Stimulated activated CD4-positive, alpha-beta T cell treated with anti-CD3 and anti-CD28 coated beads, Interleukin-2, amount 100 ng/mL, for 24 hours (primary cell): ENCODE measurements at places on chromosomes 1 and 21.
A peak's percentile ranks its signal among the peaks of the same experiment; 100 is the strongest.

DNA sequence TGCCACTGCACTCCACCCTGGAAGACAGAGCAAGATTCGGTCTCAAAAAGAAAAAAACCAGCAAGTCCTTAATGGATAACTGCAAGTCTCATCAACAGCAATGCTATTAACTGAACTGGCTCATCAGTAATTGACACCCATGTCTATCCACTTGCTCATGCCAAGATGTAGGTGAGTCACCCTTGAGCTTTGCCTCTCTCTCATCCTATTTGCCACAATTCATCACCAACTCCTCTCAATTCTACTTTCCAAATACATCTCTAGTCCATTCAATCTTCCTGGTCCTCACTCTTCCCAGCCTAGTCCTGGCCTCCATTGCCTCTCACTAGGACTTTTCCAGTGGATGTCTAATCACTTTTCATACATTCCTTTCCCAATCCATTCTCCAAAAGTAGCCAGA, 103.7 kb upstream of the PRMT6 start:
- DNase-seq = no peak

- no peak for DNase-seq
These were observed 17.1 kb downstream of the ARHGEF16 start for GRCh38 chr1:3471356-3472087.

GRCh38 chr1:211336161-211336560, 9.5 kb downstream of the TRAF5 start:
- no peak for DNase-seq

DNA sequence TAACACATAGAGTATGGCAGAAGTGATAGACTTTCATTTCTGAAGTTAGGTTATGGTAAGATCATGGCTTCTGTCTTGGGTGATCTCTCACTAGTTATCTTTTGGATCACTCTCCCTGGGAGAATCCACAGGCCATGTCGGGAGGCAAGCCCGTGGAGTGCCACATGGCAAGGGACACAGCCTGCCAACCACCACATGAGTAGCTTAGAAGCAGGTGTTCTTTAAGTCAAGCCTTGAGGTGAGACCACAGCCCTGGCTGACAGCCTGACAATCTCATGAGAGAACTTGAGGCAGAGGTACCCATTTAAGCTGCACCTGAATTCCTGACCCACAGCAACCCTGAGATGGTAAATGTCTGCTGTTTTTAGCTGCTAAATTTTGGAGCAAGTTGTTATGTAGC, 130.4 kb downstream of the KCNN3 start:
- no peak for DNase-seq

GRCh38 chr1:247096112-247096511, 8.0 kb downstream of the ZNF669 start:
- DNase-seq = no peak

GRCh38 chr1:169859001-169859400, 34.7 kb downstream of the SCYL3 start:
- DNase-seq = no peak

- DNase-seq = no peak
These were observed 570.2 kb downstream of the DPYD start for GRCh38 chr1:97350662-97351061.

DNA sequence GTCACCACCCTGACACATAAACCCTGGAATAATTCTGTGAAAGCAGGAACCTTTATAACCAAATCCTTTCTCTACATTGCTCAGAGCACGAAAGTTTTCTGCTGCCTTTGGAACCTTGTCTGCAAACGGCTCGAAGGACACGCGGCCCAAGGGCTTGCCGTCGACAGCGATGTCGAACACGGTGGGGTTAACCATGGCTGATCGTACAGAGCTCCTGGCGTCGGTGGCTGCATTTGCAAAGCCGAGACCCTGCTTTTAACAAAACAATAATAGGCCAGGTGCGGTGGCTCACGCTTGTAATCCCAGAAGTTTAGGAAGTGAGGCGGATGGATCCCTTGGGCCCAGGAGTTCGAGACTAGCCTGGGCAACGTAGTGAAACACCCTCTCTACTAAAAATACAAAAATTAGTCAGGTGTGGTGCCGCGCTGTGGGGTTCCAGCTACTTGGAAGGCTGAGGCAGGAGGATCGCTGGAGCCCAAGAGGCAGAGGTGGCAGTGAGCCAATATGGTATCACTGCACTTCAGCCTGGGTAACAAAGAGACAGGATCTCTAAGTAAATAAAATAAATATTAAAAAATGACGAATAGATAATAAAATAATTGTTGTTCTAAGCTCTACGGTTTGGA, 2.2 kb upstream of the EIF2B3 start:
- DNase-seq = no peak

DNA sequence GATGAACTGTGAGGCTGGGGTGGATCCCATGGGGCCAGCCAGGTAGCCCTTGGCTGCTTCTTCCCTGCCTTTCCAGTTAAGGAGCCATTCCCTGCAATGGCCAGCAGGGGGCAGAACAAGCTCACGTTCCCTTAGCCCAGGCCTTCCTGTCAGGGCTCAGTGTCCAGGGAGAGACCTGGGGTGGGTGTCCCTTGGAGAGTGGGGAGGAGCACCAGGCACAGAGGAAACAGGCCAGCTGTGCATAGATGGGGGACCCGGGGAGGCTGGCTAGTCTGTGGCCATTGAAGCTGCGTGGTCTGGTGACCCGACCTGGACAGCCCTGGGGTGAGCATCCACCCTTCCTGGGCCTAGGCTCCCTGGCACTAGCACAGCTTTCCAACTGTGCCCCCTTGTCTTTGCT, 13.2 kb upstream of the EPS8L3 start:
- DNase-seq = peak; percentile 81

DNA sequence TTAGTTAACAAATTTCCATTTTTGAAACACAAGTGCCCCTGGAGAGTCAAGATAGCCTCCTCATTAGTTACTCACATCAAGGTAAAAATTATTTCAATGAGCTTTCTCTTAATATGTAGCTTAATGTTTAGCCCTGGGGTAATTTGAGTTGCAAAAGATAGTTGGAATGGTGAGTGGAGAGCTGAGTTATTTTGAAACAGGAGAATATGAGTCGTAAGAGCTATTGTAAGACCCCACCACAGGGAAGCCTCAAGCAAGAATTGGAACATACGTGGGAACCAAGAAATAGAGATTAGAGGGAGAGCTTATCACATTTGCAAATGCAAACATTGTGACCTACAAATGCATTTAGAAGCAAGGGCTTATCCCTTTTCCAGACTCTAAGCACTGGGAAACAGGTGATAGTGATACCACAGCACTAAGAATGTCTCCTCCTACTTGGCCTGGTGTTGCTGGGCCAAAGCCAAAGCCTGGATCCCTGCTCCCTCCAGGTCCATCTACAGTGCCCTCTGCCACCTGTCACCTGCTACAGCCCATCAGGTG, 635.1 kb downstream of the PTPRC start:
- DNase-seq = no peak

DNA sequence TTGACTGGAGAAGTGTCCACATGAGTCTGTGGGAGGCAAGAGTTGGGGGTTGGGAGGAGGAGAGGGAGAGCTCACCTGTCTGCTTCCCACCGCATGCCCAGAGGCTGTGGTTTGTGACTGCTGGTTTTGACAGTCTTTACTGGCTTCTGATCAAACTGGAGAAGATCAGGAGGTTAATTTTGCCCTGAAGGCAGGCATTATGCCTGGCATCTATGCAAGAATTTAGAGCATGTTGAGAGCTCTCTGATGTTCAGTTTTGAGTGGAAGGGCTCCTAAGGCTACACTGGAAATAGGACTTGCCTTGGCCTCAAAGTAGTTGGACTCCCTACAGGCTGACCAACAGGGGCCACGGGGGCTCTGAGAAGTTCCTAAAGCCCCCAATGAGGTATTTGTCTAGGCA, 101.6 kb downstream of the TLR5 start:
- no peak for DNase-seq

DNA sequence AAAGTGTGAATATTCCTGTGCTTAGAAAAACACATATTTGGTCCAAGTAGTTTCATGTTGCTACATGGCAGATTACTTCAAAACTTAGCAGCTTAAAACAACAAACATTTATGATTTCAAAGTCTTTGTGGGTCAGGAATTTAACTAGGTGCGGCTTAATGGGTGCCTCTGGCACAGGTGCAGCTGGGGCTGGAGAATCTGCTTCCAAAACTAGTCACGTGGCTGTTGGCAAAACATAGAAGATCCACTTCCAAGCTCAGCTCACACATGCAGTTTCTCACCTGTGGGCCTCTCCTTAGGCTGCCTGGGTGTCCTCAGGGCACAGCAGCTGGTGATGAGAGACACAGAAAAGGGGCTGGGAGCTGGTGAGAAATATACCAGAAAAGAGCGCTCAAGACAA, 263.4 kb downstream of the TTLL7 start:
- no peak for DNase-seq

DNA sequence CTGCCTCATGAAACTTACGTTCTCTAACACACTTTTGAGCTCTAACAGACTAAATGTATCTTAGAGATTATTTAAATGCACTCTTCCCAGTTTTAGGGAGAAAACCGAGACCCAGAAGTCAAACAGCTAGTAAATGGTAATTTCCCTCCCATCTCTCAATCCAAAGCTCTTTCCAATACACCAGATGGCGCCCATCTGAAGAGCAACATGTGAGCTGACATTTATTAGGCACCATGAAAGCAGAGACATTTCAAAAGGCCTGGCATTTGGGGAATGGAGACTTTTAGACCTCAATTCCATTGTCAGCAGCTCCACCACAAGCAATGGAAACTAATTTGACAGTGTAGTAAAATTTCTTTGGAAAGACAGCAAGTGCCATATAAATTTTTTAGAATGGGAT, 191.4 kb downstream of the DAB1 start:
- DNase-seq = no peak

GRCh38 chr1:157096881-157097280, 2.7 kb downstream of the ETV3L start:
- no peak for DNase-seq

DNA sequence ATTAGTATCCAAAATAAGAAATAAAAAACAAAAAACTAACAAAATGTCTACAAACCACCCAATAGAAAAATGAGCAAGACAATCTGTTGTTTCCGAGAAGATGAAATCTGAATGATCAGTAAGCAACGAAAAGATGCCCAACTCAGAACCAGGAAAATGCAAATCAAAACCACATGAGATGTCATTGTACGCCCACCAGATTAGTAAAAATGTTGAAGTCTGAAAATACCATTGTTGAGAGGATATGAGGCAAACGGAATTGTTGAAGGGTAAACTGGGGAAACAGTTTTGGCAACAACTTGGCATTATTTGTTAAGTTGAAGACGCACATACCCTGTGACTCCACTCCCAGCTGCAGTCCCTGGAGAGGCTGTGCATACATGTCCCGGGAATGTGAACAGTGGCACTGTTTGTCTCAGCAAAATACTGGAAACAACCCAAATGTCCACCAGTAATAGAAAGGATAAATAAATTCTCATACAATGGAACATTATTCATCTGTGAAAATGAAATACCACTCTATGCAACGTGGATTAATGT, 10.6 kb downstream of the ZBTB17 start:
- no peak for DNase-seq

DNA sequence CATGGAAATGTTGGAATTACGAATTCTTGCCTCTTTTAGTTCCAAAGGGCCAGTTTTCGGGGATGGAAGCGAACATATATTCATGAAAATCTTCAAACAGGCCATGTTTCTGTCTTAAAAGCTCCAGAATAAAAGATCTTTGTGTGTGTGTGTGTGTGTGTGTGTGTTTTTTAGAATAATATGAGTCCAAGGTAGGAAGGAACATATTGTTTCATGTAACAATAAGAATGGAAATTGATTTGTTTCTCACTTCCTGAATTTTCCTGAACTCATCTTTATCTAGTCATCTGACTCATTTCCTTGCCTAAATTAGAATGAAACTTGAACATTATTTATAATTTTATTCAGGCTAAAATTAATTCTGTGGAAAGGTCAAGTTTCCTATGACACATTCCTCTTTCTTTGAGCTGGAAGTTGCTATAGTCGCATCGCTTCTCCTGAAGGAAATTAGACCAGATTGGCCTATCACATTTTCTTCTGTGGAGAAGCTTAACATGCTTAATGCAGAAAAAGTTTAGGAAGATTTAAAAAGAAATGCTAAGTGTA, 805.1 kb upstream of the ADAMTS5 start:
- DNase-seq = no peak

DNA sequence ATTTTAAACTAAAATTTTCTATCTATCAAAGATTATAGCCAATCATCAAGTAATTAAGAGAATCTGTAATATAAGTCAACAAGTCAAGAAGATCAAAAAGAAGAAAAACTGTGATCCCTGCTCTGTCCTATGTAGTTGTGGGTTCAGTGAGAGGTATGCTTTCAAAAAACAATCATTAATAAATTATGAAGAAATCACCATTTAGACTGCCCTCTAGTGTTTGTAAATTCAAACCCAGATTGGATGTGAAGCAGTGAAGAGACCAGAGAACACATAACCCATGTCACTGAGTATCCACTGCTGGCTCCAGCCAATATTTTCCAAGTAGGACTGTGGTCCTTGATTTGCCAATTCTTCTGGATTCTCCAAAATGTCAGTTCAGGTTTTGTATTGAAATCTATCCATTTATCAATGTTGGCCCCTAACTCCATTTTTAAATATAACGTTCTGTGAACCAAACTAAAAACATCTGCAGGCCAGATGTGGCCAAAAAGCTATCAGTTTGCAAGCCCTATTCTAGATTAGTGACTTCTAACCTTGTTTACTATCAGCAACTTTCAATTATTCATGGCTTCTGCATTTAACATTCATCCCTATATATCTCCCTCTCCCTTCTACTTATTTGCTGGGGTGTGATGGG, 467.5 kb upstream of the CXADR start:
- no peak for DNase-seq

DNA sequence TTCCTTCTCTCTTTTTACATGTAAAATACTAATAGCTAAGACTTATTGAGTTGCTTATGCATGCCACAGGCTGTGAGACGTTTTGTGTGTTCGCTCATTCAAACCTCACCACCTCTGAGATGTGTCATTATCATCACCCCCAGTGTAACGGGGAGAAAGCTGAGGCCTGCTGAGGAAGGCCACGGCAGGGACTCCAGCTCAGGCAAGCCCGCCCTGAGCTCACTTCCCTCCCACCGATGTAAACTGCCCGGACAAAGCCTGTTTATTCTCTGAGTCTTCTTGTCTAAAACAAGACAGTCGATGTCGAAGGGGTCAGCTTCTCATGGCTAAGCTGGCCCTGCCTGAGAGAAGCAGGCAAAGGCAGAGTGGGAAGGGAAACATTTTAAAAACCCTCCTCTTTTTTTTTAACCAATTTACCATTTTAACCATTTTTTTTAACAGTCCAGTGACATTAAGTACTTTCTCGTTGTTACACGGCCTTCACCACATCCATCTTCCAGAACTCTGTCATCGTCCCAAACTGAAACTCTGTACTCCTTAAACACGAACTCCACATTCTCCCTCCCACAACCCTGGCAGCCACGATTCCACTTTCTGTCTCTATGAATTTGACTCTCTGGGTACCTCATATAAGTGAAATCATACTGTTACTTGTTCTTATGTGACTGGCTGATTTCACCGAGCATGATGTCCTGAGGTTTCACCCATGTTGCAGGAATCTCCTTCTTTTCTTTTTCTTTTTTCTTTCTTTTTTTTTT, 204.8 kb upstream of the GALNT2 start:
- DNase-seq = no peak

DNA sequence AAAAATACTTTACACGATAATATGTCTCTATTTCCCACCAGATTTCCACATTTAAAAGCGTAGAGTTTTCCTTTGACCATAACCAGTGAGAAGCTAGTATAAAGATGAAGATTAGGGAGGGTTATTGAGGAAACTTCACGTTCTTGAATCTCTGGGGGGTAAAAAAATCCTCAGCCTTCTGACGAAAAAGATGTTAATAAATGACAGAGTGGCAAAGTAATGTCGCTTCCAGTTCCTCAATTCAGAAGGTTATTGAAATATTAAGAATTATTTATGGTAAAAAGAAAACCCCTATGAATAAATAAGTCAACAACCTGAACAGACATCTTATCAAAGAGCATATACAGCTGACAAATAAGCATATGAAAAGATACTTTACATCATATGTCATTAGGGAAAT, 241.0 kb downstream of the GPATCH2 start:
- no peak for DNase-seq
